Upper lobe of left lung (tissue), 6 donors: ENCODE measurements at places on chromosomes 7 and 10. TPM values are rescaled to one million over a fixed set of nuclear protein-coding genes. Genes with fewer than 3 reads are reported as not detected.

The TMEM213 gene
- 6.1 TPM for total RNA-seq

DNA sequence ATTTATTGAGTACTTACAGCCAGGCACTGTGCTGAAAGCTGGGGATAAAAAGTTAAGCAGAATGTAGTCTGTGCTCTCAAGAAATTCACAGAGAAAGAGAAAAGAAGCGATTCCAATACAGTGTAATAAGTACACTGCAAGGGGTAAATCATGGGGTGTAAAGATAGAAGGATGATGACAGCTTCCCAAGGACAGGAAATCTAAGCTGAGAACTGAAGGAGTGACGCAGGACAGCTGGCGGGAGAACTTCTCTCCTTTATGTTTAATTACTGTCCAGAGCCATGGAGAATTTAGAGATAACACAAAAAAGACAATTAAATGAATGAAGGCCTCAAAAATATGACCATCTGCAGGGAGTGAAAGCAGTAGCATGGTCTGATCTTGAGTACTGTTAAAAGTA lies 34.8 kb downstream of the C7orf33 start:
- no peak for DNase-seq

The PRSS1 gene
- not detected for total RNA-seq

DNA sequence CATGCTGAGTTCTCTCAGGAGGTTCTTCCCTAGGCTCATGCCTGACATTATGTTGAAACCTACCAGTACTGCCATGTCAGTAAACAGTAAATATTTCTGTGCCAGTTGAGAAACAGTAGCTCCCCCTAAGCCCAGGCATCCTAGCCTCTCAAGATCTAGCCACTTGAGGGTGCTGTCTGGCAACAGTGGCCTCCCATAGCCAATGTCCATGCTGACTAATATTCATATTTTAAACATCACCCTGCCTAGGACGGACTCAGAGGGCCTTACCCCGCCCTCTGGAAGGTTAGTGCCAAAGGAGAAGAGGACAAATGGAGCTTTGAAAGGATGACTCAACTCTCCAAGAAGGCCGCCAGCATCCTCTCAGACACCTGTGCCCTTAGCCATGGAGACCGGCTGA lies 7.7 kb downstream of the ACSM6 start:
- no peak for DNase-seq

DNA sequence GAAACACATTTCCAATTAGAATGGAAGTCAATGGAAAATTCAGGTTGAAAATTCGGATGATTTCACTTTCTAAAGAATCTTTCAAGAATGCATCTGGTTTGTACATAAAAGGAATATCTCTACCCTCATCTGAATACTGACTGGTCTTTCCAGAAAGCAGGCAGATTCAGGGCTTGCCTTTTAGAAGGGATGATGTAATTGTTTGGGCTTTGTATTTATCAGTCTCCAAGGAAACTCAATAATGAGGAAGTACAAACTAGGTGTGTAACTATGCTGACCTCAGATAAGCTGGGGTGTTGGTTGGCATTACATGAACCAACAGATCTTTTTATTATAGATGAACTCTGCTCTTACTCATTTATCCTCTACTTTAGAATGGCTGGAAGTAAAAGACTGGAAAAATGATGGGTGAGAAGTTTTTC lies 24.1 kb downstream of the PDLIM1 start:
- DNase-seq, result no peak

GRCh38 chr10:113071446-113071845 lies 121.4 kb downstream of the TCF7L2 start:
- peak; percentile 38 for DNase-seq

DNA sequence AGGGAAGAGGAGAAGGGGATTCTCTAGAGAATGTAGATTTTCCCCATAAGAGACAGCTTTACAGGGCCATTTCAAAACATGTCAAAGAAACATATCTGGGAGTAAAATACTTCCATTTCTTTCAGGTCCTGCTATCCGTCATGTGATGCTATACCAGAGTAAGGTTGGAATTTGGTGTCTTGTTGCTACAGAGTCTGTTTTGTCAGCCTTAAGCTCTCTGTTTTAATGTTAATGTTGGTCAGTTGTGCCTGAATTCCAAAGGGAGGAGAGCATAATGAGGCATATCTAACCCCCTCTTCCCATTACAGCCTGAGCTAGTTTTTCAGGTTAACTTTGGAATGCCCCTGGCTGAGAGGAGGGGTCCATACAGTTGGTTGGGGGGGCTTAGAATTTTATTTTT lies 94.7 kb upstream of the CCDC71L start:
- DNase-seq, result no peak

- DNase-seq, result no peak
These were observed 25.9 kb downstream of the CTBP2 start for GRCh38 chr10:125134483-125134848.

The SPACDR gene
- total RNA-seq, result not detected

GRCh38 chr7:16509829-16510228 lies 16.8 kb upstream of the LRRC72 start:
- no peak for DNase-seq

- DNase-seq, result no peak
These were observed 975.2 kb upstream of the GHITM start for GRCh38 chr10:83164156-83164555.

The ASB10 gene
- not detected for total RNA-seq

GRCh38 chr7:47931005-47932004 lies 17.0 kb downstream of the PKD1L1 start:
- no peak for DNase-seq

DNA sequence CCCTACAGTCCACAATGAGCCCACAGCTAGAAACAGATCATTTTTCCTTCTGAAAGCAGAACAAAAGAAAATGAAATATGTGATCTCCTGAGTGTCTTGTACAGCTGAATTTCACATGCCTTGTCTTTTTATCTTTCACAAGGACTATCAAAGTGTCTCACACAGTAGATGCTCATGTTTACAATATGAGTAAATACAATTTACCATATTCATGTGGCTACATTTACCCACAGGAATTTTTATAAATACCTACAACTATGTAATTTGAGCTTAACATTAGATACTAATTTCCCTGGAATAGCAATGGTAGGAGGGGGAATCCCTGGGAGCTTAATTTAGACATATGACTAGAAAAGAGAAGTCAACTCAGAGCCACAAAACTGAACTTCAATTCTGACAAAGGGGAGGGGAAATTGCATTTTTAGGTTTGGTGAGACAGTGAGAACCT lies 186.2 kb downstream of the MACC1 start:
- DNase-seq, result no peak

The TSPAN13 gene
- total RNA-seq, result 64.4 TPM

- no peak for DNase-seq
These were observed 361.4 kb downstream of the KIF20B start for GRCh38 chr10:90062786-90063185.

DNA sequence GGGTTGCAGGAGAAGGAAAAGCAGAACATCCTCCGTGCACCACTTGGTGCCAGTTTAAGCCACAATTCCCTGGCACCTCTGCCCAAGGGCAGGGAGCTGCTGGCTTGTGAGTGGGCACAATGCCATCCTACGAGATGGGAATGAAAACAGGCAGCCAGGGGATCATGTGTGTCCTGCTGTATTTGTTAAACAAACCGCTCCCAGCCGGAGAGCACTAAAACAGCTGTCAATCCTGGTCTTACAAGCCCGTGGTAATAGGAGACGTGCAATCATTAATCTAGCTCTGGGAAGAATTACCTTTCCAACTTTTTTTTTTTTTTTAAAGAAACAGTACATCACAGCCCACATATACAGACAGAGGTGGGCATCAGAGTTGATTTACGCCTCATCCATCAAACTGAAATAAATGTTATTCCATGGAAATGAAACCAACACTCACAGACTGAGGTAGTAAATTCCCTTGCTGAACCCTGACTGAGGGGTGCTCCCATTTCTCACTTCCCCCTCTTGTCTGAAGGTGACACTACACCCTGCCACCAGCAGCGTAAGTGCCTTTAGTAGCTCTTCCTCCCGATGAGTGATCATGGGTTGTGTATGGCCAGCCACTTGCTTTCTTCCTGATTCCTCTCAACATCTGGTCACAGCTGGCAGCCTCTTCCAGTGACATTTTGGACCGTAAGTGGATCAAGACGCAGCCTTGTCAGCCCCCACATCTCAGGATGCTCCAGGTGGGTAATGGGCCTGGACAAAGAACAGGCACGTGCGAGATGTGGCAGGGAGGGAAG lies 143.8 kb downstream of the TEX36 start:
- no peak for DNase-seq

- no peak for DNase-seq
These were observed 2.1 kb downstream of the TBX20 start for GRCh38 chr7:35251606-35252310.

The ACTL6B gene
- not detected for total RNA-seq

The ACTR3C gene
- 21.5 TPM for total RNA-seq

DNA sequence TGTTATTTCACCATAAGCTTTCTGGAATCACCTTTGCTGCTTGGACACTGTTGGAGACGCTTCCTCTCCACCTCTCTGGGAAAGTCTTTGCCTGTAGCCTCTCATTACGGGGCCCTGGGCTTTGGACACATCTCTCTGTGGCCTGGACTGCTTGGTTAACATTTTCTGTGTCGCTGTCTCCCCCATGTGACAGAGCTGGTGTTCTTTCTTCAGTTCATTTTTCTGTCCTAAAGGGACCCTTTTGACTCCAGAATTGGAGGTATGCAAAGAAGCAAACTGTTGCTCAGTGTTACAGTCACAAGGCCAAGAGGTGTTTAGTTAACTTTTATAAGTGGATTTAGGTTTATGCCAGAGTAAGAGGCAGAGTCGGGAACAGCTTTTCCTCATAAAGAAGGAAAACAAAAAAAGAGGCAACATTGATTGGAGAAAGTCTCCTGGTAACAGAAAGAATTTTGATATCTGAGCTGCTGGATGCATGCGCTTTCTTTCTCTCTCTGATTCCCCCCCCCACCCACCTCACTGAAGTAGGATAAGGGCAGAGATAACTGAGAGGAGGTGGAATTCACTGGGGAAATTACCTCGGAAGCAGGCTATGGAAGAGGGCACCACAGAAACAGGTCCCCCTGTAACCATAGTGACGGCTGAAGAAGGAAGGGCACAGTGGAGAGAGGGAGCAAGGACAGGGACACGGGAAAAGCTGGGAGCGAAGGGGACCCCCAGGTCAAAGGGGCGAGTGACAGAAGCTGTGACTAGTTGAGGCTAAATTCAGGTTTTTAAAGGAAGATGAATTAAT lies 57.8 kb downstream of the LGI1 start:
- DNase-seq, result no peak

GRCh38 chr7:37098762-37099161 lies 349.9 kb downstream of the ELMO1 start:
- DNase-seq, result no peak

GRCh38 chr10:24617771-24618396 lies 105.8 kb downstream of the ARHGAP21 start:
- peak; percentile 35 for DNase-seq

DNA sequence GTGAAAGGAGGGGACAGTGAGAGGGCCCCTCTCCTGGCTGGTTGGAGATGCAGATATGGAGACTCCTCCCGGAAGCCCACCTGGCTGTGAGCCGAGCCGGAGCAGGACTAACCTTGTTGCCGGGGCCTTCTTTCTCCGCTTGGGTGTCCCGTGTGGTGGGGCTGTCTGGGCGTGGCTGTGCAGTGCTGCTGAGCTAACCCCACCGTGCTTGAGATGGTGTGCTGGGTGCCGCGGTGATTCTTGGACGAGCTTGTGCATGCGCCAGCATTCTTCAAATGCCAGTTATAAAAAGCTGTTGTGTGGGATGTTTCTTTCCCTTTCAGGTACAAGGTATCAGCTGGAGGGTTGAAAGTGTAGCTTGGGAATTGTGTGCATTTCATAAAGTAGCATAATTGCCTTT lies 48.8 kb downstream of the DAGLB start:
- DNase-seq, result peak; percentile 50

DNA sequence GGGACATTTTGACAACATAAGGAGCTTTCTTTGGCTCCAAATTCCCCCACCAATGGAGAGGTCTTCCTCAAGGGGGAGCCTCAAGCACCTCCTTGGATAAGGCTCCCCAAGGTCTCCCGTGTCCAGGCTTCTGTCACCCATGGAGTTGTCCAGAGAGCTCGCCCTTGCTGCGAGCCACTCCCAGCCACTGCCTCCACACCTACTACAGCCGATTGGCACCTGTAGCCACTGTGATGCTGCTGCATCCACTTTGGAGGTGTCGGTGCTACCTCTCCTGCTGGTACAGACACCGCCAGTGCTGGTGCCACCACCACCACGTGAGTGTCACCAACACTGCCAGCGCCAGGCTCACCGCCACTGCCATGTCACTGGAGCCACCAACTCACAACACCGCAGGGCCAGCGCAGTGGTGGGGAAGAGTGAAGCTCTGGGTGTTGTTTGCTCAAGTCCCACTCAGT lies 22.1 kb upstream of the ENO4 start:
- no peak for DNase-seq

DNA sequence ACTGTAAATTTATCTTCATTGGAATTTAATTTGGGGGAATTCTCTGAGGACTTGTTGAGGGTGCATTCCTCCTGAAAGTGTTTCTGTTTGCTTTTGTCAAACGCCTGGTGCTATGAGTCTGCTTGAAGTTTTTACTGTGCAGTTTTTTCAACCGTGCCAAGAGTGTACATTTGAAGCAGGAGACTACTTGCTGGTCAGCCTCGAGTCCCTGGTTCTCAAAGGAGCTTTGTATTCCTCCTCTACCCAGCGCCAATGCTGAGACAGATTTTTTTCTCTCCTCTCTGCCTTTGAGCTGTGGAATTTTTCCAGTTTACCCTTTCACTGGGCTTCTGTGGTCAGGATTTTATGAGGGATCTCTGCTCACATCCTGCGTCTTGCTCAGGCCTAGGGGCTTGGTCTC lies 62.1 kb downstream of the NPY start:
- DNase-seq, result no peak

The OGDHL gene
- not detected for total RNA-seq

GRCh38 chr7:13288516-13288915 lies 601.1 kb downstream of the ARL4A start:
- DNase-seq, result no peak

DNA sequence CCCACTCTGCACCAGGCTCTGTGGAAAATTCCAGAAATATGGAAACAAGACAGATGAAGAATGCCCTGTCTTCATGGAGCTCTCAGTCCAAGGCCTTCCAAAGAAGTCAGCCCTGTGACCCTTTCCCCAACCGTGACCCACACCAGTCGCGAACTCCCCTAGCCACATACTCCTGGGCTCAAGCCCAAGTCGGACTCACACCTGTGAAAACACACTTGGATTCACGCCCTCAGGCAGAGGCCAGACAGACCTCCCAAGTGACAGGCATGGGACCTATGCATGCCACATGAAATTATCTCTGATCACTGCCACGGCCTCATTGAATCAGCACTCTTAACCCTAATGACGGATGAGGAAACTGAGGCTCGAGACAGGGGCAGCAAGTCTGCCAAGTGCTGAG lies 42.5 kb downstream of the ZCCHC24 start:
- no peak for DNase-seq
